Kidney capillary endothelial cell (primary cell): ENCODE measurements at places on chromosomes 12 and 14.
A peak's percentile ranks its signal among the peaks of the same experiment; 100 is the strongest.

DNA sequence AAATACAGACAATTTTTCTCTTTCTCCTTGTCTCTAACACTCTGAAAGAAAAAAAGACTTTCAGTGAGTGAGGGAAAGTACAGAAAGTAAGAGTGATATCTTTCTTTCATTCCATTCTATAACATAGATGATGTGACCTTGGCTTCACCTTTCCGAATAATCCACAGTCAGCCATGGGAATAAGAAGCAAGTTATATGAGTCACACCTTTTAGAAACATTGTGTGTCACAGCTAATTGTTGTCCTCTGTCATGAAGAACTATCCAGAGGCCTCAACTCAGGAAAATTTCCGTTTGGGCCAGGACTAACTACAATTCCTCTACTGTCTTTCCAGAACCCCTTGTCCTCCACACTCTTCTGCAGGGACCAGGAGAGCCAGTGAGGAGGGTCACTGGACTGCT lies 209.7 kb upstream of the FAR2 start:
- no peak for DNase-seq

- no peak for DNase-seq
Observed at GRCh38 chr12:10279937-10280336, 27.7 kb upstream of the KLRD1 start.

DNA sequence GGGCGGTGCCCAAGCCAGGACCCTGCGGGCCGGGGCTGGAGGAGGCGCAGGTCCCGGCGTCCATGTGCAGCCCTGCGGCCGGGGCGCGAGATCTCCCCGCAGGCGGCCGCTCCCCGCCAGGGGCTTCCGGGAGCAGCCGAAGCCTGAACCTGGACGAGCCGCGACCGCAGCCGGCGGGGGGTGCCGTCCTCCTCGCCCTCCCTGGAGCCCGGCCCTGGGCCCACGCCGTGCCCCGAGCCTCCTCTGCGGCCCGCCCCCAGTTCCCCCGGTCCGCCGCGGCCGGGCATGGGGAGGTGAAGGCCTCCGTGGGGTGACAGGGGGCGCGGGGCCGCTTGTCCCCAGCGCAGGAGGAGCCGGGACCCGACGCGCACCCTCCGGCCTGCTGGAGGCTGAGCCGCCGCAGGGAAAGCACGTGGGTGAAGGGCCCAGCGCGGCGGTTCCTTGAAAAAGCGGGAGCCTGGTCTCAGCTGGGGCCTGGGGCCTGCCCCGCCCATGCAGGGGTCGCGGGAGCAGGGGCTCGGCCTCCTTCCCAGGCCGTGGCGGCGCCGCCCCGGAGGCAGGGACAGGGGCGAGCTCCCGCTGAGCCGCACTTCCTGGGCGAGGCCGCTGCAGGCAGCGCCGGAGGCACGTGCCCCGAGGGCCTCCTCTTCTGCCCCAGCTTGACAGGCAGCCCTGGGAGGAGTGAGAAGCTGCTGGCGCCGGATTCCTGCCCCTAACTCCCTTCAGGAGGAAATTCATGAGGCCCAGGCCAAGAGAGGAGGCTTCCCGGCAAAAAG lies 55.6 kb upstream of the PPP2R5C start:
- peak; percentile 20 for DNase-seq

- no peak for DNase-seq
Observed at GRCh38 chr12:88371416-88372183, 208.7 kb downstream of the KITLG start.

GRCh38 chr12:22435583-22435982 lies 101.1 kb upstream of the ST8SIA1 start:
- no peak for DNase-seq

GRCh38 chr14:92770484-92770883 lies 22.1 kb upstream of the LGMN start:
- no peak for DNase-seq

DNA sequence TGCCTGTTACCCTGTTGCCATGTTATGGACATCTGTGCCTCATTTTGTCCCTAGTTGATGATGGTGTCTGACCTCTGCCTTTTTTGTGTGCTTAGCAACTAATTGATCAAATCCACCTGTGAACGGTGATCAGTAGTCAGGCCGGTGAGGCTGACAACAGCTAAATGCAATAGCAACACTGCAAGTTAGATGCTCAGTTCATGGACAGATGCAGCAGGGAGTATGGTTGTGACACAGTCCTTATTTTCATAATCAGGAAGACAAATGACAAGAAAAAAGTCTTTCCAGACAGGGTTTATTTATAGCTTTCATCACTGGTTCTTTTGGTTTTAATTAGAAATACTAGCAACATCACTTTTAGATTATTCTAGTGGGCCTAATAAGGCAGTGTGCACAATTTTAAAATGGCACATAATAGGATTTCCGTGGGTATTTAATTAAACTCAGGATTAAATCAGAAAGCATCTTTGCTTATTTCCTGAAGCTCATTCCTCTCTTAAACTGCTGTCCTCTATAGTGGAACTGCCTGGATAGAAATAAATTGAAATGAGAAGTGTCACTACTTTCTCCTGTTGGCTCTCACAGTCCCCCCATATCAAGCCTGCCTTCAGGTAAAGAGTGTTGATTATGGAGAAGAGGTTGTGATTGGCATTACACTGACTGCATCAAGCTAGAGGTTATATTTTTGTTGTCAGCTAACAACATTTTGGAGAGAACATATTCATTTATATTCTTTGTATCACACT lies 281.1 kb upstream of the NAV3 start:
- DNase-seq: no peak

DNA sequence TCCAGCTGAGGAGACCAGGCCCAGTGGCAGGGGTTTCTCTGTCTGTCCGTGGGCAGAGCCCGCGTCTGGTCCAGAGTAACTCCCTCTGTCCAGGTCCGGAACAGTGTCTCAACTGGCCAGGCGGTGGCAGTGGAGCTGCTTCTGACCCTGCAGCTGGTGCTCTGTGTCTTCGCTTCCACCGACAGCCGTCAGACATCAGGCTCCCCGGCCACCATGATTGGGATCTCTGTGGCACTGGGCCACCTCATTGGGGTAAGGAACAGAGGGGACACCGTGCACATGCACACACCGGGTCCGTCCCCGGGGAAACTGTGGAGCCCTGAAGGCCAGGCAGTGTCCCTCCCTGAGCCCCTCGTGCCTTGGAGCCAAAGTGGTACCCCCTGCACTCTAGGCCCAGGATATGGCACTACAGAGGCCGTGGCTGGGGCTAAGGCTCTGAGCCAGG lies 1.5 kb downstream of the AQP6 start:
- peak; percentile 60 for DNase-seq

GRCh38 chr12:62860501-62861411 lies 74.2 kb downstream of the PPM1H start:
- no peak for DNase-seq

GRCh38 chr14:89775151-89775550 lies 179.4 kb downstream of the EFCAB11 start:
- DNase-seq: peak; percentile 8

DNA sequence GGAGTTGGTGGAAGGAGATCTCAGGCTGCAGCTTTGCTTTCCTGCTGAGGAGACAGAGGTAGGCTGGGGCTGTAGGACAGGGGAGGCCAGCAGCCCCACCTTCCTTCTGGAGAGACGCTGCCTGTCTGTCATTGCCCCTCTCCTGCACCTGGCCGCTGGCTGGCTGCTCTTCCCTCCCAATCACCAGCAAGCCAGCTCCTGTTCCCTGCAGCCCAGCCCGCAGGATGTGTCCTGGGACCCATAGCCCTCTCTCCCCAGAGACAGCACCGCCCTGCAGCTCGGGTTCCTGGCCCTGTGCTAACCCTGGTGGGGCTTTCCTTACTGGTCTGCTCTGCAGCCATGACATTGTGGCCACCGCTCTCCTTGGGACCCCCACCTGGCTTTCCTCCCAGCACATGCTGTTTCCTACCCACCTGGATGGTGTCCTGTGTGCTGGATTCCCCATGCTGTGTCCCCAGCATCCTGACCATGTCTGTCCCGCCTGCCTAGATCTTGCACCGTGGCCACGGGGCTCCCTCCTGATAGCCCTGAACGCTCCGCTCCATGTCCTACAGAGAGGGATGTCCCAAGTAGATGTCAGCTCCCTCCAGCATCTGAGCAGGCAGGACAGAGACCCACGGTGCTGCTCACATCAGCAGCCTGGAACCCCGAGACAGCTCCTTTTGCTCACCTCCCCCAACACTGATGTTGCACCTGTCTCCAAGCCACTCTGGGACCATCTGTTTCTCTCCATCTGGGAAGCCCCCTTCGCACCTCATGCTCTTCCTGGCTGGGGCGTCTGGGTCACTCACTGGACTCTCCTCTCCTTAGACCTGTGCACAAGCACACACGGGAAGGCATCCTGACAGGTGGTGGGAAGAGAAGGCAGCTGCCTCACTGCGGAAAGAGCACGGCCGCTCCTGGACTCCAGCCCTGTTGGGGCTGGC lies 1.1 kb upstream of the MTA1 start:
- no peak for DNase-seq

GRCh38 chr14:105069871-105070759 lies 4.9 kb upstream of the GPR132 start:
- DNase-seq: no peak

DNA sequence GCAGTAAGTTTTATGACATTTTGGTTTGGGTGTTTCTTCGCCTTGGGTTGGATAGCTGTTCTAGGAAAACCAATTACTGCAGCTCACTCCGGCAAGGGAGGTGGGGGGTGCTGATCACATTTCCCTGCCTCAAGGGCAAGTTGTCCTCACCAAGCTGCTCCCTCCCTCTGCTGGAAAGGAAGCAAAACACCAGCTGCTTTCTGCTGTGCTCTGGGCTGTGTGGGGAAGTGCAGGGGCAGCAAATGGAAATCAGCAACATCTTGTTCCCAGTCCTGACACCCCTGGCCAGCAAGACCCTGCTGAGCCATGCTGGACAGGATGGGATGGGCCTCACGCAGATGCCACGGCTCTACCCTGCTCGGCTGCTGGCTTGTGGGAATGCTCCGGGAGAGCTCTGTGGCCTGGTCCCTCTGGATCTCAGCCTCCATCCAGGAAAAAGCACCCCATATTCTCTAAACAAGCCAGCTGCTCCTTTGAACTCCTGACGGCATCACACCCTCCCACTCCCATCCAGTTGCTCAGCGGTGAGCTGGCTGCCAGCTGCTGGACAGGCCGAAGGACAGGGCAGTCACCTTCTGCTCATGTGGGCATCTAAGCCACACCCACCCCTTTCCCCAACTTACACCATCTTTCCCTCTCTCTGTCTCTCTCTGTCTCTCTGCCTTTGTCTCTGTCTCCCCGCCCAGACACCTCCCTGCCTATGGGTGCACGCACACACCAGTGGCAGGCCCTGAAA lies 52.4 kb upstream of the EIF5 start:
- peak; percentile 18 for DNase-seq

- peak; percentile 18 for DNase-seq
Observed at GRCh38 chr14:50452979-50453705, 56.5 kb upstream of the CDKL1 start.

DNA sequence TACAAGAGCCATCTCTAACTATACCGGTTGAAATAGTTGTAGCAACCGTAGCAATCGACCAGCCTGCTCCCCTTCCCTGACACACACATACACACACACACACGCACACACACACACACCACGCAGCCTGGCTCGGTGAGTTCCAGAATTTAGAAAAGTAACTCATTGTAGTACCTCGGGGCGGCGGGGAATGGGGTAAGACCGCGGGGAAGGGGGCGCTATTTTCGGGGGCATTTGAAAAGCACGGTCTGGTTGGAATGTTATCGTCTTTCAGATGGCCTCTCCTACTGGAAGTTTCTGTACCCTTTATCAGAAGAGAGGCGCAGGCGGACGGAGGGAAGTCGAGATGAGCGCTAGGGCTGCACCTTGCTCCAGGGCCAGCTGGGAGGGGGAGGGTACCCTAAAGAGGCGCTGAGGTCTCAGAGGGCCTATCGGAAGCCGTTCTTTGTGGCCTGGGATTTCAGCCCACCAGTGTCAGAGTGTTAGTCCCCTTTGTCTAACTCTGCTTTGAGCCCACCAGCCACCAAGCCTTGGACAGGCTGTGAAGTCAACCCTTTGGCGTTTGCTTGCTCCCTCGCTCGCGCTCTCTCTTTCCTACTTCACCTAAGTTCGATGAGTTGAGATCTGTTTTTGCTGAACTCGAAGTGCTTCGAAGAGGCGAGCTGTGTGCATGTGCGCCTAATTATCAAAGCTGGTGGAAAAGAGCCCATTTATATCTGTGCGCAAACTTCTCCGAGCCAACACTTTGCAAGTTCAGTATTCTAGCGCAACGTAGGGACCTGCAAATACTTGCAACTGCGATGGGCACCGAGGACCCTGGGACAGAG lies 837 bp downstream of the COL2A1 start:
- no peak for DNase-seq

- DNase-seq: no peak
Observed at GRCh38 chr12:4628406-4628805, 20.4 kb downstream of the AKAP3 start.

GRCh38 chr14:54782751-54783659 lies 119.6 kb downstream of the GCH1 start:
- no peak for DNase-seq

- no peak for DNase-seq
Observed at GRCh38 chr14:70827347-70827746, 18.0 kb upstream of the MAP3K9 start.

GRCh38 chr12:88472248-88472647 lies 108.0 kb downstream of the KITLG start:
- DNase-seq: no peak

DNA sequence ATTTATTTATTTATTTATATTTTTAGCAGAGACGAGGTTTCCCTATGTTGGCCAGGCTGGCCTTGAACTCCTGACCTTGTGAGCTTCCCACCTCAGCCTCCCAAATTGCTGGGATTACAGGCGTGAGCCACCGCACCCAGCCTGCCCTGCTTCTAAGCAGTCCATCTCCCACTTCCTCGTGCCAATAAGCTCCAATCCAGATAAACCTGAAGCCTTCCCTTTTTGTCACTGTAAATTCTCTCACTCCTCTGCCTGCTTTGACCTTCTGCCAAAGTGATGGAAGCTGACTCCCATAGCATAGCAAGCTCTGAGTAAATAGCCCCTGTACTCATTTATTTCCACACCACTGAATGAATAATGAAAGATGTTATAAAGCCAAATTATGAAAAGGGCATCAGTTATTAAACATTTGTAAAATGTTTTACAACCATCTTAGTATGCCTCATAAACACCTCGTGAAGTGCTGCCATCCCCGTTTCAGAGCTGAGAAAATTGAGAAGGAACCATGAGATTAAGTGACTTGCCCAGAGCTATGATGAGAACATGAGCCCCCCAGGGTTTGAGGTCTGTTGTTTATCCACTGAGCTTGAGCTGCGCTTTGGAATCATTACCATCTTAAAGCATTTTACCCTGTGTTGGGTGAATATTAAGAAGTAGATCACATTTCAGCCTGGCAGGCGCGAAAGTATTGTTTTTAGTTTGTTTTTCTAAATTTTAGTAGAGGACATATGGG lies 30.4 kb downstream of the MANSC1 start:
- DNase-seq: no peak

DNA sequence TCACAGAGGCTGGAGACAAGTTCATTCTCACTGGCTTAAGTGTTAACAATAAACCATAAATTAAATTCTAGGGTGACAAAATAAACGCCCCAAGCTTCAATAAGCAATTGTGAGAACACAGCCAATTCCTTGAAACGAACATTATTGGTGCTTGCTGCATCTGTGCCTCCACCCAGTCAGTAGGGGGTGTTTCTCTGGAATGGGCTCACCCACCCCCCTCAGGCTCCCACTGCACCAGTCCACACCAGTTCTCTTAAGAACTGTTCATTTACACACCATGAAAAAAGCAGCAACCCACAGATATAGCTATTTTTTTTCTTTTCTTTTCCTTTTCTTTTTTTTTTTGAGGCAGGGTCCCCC lies 34.7 kb downstream of the CDC42BPB start:
- peak; percentile 28 for DNase-seq
